SJSA1 (cell line): ENCODE measurements at places on chromosomes 3 and 15.
A peak's percentile ranks its signal among the peaks of the same experiment; 100 is the strongest.

GRCh38 chr3:54056521-54056920, 65.8 kb upstream of the CACNA2D3 start:
- DNase-seq = no peak

GRCh38 chr3:23304424-23304823, 101.3 kb downstream of the UBE2E2 start:
- DNase-seq = no peak

GRCh38 chr15:78605201-78605600, 15.6 kb downstream of the CHRNA3 start:
- no peak for DNase-seq

GRCh38 chr3:64242435-64242834, 17.2 kb upstream of the PRICKLE2 start:
- DNase-seq = no peak

DNA sequence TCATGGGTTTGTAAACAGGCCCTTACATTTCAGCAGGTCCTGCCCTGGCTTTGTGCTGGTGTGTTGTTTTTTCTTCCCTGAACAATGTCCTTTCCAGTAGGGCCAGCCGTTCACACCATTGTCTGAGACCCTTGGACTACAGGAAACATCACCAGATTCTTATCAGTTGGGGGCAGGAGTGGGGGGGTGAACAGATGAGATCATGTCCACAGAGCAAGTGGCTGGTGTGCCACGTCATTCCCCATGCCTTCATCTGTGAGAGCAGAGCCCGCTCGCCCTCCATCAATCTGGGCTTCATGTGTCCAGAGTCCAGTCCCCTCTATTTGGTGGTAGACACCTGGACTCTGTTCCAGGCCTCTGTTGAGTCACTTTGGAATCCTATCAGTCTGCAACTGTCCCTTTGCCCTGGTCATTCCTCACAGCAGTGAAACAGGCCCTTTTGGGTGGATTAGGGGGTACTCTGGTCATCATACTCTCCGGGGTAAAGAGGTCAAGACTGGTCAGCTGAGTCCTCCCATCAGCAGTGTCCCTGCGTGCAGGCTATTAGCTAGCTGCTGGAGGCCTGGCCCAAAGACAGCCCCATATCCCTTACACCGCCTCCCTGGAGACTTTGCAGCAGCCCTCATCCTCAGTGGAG, 15.0 kb downstream of the SEMA3G start:
- no peak for DNase-seq

- no peak for DNase-seq
Measured at GRCh38 chr3:52318186-52318816, 2.2 kb downstream of the DNAH1 start.

- DNase-seq = no peak
Measured at GRCh38 chr3:124846189-124846588, 41.0 kb downstream of the ITGB5 start.

DNA sequence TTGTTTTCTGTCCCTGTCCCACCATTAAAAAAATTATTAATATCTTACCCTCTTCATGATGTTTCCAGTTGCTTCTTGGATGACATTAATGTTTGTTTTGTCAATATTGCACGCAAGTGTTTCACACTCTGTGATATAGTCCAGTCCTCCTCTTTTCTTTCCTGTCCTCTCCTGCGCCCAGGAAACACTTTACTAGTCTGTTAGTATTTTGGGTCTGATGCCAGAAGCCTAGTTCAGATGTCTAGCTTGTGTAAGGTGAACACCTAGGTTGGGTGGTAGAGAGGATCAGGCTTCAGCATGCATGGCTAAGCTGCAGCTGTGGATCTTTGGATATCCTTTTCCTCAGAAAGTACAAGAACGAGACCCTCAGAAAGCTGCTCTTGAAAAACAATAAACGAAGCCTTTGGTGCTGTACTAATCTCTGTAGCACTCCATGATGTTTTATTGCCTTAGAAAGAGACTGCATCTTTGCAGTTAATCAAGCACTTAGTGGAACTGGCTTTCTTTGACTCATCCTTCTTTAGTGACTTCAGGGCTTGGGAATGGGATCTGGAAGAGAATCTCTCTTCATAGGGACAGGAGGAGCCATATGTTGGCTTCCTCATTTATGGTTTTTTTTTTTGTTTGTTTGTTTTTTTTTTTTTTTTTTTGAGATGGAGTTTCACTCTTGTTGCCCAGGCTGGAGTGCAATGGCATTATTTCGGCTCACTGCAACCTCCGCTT, 253.4 kb downstream of the LPP start:
- no peak for DNase-seq

- no peak for DNase-seq
Measured at GRCh38 chr15:73150831-73151230, 98.6 kb downstream of the NEO1 start.

- no peak for DNase-seq
Measured at GRCh38 chr15:85897895-85898717, 103.4 kb upstream of the KLHL25 start.

GRCh38 chr15:85494048-85494777, 113.8 kb downstream of the AKAP13 start:
- DNase-seq = peak; percentile 60

- no peak for DNase-seq
Measured at GRCh38 chr3:180408654-180409053, 193.3 kb upstream of the TTC14 start.

- DNase-seq = no peak
Measured at GRCh38 chr15:76979331-76979925, 15.5 kb upstream of the PSTPIP1 start.

- no peak for DNase-seq
Measured at GRCh38 chr3:29763115-29763514, 482.2 kb downstream of the RBMS3 start.

DNA sequence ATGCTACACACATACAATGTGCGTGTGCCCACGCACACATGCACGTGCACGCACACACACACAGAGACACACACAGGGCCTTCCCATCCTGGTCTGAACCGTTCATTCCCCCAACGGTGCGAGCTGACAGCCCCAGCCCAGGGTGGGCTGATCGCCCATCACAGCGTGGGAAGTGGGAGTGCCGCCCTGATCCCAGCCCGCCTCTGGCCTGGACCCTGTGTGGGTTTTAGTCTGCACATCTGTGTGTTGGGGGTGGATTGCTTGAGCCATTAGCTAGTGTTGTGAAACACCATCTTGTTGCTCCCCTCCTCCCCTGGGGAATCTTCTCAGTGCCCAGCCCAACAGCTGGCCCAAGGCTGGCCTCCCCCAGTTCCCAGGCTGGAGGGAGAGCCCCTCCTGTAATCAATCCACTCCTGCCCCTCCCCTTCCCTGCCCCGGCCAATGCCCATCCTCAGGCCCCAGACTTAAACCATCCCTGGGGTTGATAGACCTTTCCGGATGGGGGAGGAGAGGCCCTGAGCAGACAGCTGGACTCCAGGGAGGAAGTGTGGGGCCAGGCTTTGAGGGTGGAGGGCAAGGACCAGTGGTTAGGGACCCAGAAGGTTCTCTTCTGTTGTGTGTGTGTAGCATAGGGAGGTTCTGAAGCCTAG, 8.3 kb downstream of the SEMA3G start:
- no peak for DNase-seq

- DNase-seq = no peak
Measured at GRCh38 chr3:7095116-7095515, 234.2 kb downstream of the GRM7 start.

GRCh38 chr15:95972041-95972553, 358.4 kb upstream of the NR2F2 start:
- no peak for DNase-seq
